ENCODE measurements at places on chromosomes 2 and 18.

DNA sequence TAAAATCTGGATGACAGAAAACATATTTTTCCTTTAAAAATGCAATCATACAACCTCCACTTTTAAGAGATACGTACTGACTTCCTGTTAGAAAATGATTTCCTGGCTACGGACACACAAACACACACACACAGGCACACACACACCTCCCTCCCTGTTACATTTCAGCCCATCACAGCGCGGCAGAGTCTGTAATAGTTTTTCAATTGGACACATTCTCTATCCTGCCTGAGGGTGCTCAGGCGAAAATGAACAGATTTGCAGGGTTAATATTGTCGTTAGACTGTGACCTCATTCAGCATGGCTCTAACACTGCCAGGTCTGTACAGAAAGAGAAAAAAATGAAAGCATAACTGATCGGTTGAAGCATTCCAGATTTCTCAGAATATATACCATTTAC, 45.0 kb downstream of the KCTD1 start:
- DNase-seq, result no peak

DNA sequence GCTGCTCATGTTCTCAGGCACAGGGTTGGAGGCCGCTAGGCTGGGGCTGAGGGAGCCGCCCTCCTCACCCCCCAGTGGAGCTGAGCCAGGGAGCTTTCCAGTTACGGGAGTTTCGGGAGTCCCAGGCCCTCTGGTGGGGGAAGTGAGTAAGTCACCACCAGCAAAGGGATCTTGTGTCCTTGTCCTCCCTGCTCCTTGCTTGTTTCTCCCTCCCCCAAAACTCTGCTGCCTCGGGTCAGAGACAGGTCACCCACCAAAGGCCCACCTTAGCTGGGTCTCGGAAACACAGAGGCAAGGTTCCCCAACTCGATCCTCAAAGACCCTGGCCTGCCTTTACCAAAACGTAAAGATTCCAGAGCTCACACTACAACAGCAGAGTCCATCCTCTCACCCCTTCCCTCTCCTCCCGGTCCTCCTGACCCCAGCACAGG, 60.5 kb upstream of the POMC start:
- peak; percentile 94 for DNase-seq

DNA sequence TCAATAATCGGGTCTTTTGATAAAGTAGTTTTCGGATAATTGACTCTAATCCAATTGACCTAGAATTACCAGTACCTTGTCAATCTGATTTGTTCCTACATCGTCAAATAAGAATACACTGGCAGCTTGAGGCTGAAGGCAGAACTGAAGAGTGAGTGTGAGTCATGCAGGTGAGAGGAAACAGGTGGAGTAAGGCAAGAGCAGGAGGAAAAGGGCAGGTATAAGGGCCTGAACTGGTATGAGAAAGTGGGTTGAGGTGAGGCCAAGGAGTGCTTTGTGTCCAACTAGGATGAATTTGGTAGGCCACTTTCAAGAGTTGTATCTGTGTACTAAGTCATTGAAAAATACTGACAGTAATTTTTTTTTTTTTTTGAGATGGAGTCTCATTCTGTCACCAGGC, 186.0 kb downstream of the ZNF385B start:
- DNase-seq, result no peak

DNA sequence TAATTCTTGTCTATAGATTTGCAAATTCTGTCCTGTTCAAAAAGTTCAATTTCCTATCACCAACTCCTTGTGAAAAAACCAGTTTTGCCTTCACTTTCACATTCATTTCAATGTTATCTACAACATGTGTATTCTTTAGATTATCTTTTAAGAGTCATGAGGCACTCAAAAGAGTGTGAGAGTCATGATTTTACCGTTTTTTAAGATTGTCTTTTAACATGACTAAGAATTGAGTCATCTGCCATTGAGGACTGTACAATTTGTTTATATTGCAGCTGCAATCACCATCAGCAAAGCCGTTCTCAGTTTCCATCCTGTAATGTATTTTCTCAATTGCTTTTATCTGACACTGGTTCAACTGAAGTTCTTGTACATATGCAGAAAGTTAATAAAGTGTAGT, 275.8 kb downstream of the LNPK start:
- DNase-seq, result no peak

- DNase-seq, result no peak
Observed at GRCh38 chr18:43364535-43364934, 87.2 kb upstream of the SYT4 start.

DNA sequence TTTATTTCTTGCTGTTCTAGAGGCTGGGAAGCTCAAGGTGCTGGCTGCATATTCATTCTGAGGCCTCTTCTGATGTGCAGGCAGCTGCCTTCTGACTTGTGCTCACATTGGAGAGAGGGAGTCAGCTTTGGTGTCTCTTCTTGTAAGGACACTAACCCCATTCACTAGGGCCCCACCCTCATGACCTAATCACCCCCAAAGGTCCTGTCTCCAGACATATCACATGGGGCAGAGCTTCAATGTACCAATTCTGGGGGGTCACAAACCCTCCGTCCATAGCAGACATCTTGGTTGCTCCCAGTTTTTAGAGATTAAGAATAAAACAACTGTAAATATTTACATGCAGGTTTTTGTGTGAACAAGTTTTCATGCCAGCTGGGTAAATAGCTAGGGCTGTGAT, 109.1 kb downstream of the RTP5 start:
- DNase-seq, result no peak

Measured in AG20443 (cell line).